ENCODE measurements at places on chromosomes 1 and 21.
A peak's percentile ranks its signal among the peaks of the same experiment; 100 is the strongest.

GRCh38 chr1:43556782-43557181 is 26.1 kb downstream of the PTPRF start:
- DNase-seq = no peak

- no peak for DNase-seq
These were observed 62.6 kb upstream of the SPAG17 start for GRCh38 chr1:118247593-118247992.

DNA sequence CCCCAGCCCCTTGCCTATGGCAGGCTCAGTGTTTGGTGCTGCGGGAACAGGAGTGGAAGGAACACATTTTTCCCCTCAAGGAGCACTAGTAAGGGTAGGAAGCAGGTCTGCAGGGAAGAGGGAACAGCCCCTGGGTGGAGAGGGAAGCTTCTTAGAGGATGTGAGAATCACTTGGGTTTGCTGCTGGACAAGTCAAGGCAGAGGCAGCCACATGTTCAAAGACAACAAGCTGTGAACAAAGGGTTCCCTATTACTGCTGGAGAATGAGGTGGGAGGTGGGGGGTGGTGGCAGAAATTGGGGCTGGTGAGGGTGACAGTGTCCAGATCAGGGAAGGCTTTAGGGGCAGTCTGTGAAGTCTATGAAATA is 24.8 kb upstream of the CITED4 start:
- no peak for DNase-seq

- DNase-seq = no peak
These were observed 5.1 kb upstream of the UTP25 start for GRCh38 chr1:209822706-209823105.

GRCh38 chr1:108961198-108961597 is 2.1 kb downstream of the CLCC1 start:
- no peak for DNase-seq

DNA sequence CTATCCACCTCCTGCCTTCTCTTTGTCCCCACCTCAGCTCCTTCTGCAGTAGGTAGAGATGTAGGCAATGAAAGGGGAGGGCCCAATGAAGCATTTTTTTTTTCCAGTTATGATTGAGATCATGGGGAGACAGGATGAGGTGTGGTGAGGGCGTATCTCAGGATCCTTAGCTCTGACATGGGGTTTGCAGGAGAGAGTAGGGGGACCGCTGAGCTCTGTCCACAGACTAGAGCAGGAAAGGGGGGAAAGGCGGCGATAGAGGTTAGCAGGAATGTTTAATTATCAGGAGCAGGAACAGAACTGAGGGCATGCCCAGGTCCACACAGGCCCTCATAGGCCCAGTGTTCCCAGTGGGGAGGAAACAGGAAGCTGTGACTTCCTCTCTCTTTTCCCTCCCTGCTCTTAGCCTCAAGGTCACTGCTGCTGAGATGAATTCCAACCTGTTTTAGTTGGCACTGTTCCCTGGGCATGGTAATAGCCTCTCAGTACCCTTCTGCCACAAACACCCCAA is 901 bp upstream of the RXFP4 start:
- DNase-seq = no peak

DNA sequence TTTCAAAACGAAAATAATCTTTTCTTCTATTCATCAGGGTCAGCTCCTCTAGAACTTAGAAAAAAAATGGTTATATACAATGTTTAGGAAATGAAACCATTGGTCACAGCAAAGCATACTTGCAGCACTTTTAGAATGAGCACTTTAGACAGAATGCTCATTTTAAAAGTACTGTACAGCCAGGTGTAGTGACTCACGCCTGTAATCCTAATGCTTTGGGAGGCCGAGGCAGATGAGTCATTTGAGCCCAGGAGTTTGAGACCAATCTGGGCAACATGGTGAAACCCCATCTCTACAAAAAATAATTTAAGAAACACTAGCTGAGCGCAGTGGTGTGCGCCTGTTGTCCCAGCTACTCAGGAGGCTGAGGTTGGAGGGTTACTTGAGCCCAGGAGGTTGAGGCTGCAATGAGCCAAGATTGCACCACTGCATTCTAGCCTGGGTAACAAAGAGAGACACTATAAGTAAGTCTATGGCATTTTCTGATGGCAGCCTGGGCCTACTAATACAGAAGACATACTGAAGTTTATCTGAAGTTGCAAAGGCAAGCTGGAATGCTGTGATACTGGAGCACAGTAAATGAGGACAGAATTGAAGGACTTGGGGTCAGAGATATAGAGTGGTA is 48.9 kb upstream of the ZNF326 start:
- no peak for DNase-seq

DNA sequence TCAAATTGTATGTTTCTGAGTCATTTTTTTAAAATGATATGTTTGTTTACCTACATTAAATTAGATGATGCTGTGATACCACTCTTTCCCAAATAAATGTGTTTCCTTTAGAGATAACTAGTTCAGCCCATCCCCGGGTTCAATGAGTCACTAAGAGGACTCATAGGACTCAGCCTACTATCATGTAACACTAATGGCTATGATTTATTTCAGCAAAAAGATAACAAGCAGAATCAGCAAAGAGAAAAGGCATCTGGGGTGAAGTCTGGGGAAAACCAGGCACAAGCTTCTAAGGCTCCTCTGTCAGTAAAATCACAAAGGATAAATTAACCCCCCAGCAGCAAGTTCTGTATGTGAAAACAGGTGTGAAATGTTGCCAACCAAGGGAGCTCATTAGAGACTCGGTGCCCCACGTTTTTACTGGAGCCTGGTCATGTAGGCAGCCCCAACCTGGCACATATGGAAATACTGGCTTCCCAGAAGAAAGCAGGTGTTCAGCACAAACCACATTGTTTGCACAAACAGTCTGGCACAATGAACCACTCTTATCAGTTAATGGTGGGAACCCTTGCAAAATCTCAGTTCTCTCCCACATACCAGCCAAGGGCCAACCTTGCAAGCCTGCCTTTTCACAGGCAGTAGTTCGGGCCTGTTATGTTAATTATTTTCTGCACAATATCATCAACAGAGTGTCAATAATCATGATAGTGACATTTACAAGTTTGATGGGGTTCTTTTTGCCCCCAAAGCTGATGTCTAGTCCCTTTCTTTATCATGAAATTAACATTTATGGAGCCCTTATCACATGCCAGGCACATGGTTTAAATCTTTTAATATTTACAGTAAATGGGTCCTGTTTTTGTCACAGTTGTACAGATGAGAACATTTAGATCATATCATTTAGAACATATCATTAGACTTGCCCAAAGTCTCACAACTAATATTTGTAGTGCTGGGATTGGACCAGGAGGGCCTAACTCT is 23.1 kb upstream of the CNN3 start:
- no peak for DNase-seq

DNA sequence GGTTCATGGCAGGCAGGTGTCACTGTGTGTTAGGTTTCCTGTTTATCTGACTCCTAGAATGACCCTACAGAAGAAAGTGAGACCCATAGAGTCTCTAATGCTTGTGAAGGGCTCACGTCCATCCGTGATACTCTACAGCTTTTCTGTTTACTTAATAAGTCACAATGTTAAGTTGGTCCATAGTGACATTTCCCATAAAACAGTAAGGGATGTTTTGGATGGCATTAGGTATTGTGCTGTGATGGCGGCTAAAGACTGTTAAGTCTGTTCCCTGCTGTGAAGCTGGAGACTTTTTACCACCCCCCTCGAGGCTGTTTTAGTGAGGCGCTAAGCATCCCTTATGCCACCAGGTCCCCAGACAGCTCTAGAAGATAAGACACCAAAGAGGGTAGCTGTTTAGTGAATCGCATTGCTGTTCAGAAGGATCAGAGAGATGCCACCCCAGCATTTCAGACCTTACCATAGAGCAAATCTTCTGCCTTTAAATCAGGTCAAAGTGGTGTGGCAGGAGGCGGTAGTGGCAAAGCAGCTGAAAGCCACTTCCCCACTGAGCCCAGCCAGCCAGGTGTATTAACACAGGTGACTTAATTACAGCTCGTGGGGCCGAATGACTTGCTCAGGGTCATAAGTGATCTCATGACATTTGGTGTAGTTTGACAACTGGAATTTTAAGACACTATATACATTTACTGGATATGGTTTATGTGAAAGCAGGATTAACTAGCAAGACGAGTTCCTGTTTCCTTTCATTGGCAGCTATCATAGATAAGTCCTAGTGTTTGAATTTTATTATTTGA is 25.0 kb downstream of the SLC37A1 start:
- DNase-seq = no peak

DNA sequence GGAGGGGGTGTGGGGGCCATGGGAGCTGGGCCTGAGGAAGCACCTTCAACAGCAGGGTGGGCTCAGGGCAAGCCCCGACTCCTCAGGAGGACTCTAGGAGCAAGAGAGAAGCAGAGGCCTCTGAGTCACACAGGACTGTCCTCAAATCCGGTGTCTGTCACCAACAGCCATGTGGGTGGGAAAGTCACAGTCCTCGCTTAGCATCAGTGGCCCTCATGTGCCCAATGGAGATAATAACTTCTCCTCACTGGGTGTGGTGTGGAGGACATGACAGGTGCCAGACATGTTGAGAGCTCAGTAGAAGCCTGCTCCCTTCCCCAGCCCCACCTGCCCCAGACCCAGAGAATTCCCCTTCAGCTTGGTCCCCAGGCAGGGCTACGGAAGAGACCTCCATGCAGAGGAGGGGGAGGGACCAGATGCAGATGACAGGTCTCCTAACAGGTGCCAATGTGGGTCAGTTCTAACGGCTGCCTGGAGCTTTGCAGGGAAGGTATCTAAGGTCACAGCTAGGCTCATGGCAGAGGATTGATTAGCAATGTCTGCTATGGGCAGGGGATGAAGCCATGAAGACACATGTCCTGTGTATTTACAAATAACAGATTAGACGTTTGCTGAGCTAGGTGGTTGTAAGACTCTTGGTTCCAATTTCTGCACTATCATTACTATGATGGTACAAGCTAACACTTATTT is 30.2 kb downstream of the TTC39A start:
- DNase-seq = no peak

DNA sequence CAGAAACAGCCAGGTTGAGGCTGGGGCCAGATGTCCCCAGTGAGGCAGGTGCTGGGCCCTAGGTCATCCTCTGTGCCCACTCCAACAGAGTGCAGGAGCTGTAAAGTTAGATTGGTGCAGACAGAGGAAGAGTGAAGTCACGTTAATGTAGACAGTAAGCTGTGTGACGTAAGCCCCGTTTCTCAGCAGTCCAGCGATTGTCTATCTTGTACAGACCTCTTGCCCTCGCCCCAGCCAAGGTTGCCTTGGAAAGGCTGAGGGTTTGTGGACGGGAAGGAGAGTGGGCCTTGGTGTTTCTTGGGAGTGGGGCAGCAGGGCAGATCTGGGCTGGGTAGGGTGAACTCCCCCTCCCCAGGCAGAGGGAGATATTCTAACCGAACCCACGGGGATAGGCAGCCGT is 13.5 kb downstream of the FAAH start:
- no peak for DNase-seq

- peak; percentile 75 for DNase-seq
These were observed 23.0 kb downstream of the ACTA1 start for GRCh38 chr1:229410692-229411433.

GRCh38 chr1:2290171-2290578 is 62.1 kb downstream of the SKI start:
- no peak for DNase-seq

- DNase-seq = no peak
These were observed 1.9 kb downstream of the TMEM53 start for GRCh38 chr1:44672254-44672955.

DNA sequence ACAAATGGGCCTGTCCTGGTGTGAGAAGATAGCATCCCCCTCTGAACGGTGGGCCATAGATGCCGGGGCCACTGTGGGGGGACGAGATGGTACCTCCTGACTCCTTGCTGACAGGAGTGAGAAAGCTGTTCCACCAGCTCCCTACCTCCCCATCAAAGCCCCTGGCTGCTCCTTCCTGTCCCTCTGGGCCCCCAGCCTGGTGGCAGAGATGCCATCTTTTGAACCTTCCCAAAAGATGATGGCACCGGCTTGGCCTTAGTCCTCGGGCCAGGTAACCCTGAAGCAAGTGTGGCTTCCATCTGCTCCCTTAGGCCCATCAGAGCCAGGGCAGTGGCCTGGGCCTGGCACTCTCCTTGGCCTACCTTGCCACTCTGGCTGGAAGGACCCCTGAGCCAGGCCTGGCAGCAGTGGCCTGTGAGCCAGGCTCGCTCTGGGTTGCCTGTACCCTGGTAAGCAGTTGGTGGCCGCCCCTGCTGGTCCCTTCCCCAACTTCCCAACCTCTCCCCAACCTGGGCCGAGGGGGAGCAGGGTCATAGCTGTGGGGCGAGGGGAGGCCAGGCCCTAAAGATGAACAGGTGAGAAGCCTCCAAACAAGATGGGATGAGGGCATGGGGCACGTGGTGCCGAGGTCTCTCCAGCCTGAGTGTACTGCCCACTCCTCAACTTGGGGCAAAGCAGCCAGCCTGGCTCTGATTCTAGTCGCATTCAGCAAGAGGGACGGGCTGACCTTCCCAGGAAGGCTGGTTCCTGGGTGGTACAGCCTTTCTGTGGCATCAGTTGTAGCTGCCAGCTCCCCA is 34.7 kb downstream of the ZBTB17 start:
- DNase-seq = no peak

GRCh38 chr1:245160288-245160687 is 5.5 kb downstream of the KIF26B start:
- no peak for DNase-seq

DNA sequence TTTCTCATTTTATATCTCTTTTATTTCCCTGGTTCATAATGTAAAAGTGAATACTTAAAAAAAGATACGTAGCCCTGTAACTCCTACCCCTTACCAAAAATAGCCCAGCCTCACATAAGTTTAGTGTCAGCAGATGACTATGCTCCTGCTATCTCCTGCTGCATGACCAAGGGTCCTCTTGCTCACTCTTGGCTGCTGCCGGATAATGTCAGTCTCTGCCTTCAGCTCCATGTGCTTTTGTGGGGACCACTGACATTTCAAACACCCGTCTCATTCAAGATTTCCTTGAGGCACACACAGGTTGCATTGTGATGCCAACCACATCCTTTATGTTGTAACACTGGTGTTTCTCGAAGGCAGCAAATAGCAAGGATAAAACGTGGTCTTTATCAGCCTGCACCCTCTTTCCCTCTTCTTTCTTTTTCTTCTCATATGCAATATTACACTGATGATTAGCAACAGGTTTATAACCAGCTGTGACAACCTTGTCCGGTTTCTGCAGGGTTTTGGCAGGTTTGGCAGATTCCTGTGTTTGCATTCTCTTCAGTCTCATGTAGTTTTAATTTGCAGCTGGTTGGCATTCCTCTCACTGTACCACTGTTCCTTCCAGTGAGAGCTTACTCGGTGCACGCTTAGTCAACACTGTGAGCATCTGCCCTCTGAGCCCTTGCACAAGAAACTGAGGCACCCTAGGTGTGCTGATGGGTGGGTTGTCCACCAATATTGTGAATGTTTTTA is 62.2 kb downstream of the ZNF684 start:
- no peak for DNase-seq

GRCh38 chr1:116481934-116482333 is 88.9 kb downstream of the CD58 start:
- DNase-seq = no peak

- no peak for DNase-seq
These were observed 12.1 kb downstream of the FOXD2 start for GRCh38 chr1:47449822-47450552.

GRCh38 chr1:200033511-200034261 is 6.2 kb downstream of the NR5A2 start:
- DNase-seq = no peak

- DNase-seq = no peak
These were observed 105.1 kb downstream of the BEND5 start for GRCh38 chr1:48671578-48671977.

GRCh38 chr1:228151180-228151925 is 1.6 kb downstream of the GJC2 start:
- DNase-seq = no peak

GRCh38 chr1:44620072-44620471 is 54.2 kb downstream of the TMEM53 start:
- DNase-seq = no peak

GRCh38 chr1:225343618-225344017 is 84.2 kb downstream of the LBR start:
- no peak for DNase-seq
